ENCODE measurements at places on chromosomes 3 and 15. TPM values are rescaled to one million over a fixed set of nuclear protein-coding genes. Genes with fewer than 3 reads are reported as not detected.

GRCh38 chr15:68734352-68734751 is 86.3 kb downstream of the ANP32A start:
- H3K27ac ChIP-seq: no peak overlapping the region
- peaks cover 6% of the 10 kb centered on the region for H3K4me1 ChIP-seq
- H3K4me3 ChIP-seq: no peak overlapping the region
- no peak for DNase-seq
- peaks cover 10% of the 10 kb centered on the region for H3K27me3 ChIP-seq

- H3K4me1 ChIP-seq: no peaks in the 10 kb centered on the region
- peaks cover 24% of the 10 kb centered on the region for H3K27me3 ChIP-seq
- no peak overlapping the region for H3K4me3 ChIP-seq
- no peaks in the 10 kb centered on the region for H3K36me3 ChIP-seq
- H3K27ac ChIP-seq: no peak overlapping the region
Measured at GRCh38 chr3:143888166-143888565, 39.9 kb upstream of the SLC9A9 start.

Gene RBP2
- not detected for total RNA-seq

Gene GREM1
- total RNA-seq: 457 TPM

Gene UROC1
- not detected for total RNA-seq
